Cardiac muscle cell (in vitro differentiated cells and primary cell): ENCODE measurements at places on chromosomes 1 and 21.

DNA sequence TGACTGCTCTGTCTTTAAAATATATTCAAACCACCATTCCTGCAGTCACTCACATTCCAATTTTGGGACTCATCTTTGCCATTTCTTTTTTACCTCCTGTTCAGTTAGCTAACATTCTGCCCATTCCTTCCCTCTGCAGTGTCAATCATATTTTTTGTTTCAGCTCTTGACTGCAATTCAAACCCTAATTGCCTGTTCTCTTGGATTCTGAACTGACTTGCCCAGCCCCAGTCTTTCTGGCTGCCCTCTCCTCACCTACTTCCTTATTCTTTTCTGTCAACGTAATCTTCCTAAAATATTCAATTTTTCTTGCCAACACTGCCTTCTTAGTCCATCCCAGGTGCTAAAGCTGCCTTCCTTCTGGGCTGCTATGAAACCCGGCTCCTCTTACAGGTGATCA lies 6.1 kb downstream of the PRDM2 start:
- no peak for DNase-seq
- H3K4me1 ChIP-seq, result no peaks in the 10 kb centered on the region
- no peak overlapping the region for H3K4me3 ChIP-seq
- no peaks in the 10 kb centered on the region for H3K36me3 ChIP-seq
- H3K27ac ChIP-seq, result no peak overlapping the region
- no peaks in the 10 kb centered on the region for H3K27me3 ChIP-seq

DNA sequence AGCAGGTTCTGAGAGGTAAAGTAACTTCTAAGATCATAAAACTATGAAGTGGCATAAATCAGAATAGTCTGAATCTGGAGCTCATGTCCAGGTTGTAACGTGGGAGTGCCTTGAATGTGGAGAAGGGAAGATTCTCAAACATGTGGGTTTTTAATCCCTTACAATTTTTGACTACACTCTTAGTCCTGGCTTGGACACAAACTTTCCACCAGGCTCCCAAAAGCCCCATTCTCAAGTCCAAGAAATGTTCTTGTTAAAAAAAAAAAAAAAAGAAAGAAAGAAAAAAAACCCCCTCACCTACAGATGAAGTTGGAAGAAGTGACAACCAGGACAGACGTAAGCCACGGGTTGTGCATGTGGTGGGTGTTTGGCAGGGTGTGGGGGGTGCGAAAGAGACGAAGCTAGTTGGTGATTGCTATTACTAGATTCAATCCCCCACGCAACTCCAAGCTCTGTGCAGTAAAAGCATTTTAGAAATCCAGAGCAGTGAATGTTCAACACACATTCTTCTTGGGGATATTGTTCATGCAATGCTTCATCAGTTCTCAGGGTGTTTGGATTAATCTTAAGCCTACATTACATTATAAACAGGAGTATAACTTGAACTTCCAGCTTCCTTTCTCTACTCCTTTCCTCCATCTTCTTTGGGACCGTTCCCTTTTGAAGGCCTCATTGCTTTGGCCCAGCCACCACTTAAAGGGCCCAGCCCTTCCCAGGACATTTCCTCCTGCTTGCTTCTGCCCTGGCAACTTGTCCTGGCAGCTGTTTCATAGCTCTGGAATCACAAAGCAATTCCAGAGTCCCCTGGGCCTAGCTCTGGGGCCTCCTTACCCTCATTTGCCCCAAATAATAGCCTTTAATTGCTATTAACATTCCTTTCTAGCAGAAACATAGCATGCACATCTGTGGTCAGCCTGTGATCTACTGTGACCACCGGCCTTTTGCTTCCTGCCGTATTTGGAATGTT lies 41.8 kb downstream of the PHC2 start:
- H3K36me3 ChIP-seq, result no peaks in the 10 kb centered on the region
- H3K4me1 ChIP-seq, result peaks cover 4% of the 10 kb centered on the region
- no peak overlapping the region for H3K27ac ChIP-seq
- peak; percentile 56 for DNase-seq

- H3K4me3 ChIP-seq, result no peak overlapping the region
- H3K27me3 ChIP-seq, result no peaks in the 10 kb centered on the region
- H3K4me1 ChIP-seq, result no peaks in the 10 kb centered on the region
- H3K36me3 ChIP-seq, result peaks cover 55% of the 10 kb centered on the region
- DNase-seq, result no peak
- H3K27ac ChIP-seq, result no peak overlapping the region
Measured at GRCh38 chr1:180031664-180032063, 77.1 kb downstream of the CEP350 start.

DNA sequence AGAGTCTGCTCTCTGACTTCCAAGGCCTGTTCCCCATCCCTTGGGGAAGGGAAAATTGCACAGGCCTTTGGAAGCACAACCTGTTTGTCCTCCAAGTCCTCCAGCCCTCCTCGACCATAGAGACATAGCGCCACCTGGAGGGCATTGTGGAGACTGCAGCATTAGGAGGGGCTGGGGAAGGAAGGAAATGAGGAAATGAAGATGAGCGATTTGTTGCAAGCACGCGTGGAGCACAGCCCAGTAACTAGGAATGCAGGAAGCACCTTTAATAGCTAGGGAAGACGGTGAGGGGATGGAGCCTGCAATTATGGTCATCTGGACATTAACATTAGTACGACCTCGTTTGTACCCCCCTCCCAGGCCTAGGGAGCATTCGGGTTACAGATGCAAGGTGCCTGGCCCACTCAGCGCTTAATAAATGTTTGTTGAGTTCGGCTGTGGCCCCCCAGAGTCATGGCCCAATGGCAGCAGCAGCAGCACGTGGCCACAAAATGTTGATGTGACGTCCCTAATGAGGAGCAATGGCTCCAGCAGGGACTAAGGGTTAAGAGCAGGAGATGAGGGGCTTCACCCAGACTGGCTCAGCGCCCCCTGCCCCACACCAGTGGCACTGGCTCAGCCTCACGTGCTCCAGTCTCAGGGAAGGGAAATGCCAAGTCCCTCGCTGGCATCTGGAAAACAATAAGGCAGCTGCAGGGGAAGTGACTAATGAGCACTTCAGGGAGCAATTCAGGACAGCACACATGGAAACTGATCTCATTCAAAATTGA lies 8.0 kb upstream of the CAMK2N1 start:
- peak; percentile 80 for DNase-seq
- H3K36me3 ChIP-seq, result no peaks in the 10 kb centered on the region
- peaks cover 32% of the 10 kb centered on the region for H3K27me3 ChIP-seq
- no peak overlapping the region for H3K4me3 ChIP-seq
- H3K27ac ChIP-seq, result no peak overlapping the region

- peaks cover 38% of the 10 kb centered on the region for H3K27me3 ChIP-seq
- H3K4me1 ChIP-seq, result peaks cover 11% of the 10 kb centered on the region
- no peak overlapping the region for H3K27ac ChIP-seq
- DNase-seq, result no peak
- no peaks in the 10 kb centered on the region for H3K36me3 ChIP-seq
Measured at GRCh38 chr1:46522969-46523320, 28.5 kb downstream of the KNCN start.

GRCh38 chr1:7632176-7632575 lies 138.9 kb upstream of the VAMP3 start:
- no peak overlapping the region for H3K27ac ChIP-seq
- no peak for DNase-seq
- H3K4me3 ChIP-seq, result no peak overlapping the region
- peaks cover 8% of the 10 kb centered on the region for H3K4me1 ChIP-seq
- H3K36me3 ChIP-seq, result no peaks in the 10 kb centered on the region

DNA sequence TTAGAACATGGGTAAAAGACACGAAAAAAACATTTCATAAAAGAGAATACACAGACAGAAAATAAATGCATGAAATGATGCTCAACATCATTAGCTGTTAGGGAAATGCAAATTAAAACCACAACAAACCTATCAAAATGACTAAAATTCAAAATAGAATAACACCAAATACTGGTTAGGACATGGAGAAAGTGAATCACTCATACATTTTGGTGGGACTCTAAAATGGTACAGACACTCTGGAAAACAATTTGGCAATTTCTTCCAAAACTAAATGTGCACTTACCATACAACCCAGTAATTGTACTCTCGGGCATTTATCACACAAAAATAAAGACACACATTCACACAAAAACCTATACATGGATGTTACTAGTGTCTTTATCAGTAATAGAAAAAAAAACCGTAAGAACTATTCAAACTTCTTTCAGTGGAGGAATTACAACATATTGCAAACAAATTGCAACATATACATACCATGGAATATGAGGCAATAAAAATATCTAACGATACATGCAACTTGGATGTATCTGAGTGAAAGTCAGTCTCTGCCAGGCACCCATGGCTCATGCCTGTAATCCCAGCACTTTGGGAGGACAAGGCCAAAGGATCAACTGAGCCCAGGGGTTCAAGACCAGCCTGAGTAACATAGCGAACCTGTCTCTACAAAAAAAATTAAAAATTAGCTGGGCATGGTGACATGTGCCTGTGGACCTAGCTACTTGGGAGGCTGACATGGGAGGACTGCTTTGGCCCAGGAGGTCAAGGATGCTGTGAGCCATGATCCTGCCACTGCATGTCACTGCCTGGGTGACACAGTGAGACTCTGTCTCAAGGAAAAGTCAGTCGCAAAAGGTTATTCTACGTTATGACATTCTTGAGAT lies 19.6 kb downstream of the HSF2BP start:
- no peaks in the 10 kb centered on the region for H3K36me3 ChIP-seq
- no peaks in the 10 kb centered on the region for H3K27me3 ChIP-seq
- H3K4me3 ChIP-seq, result no peak overlapping the region

DNA sequence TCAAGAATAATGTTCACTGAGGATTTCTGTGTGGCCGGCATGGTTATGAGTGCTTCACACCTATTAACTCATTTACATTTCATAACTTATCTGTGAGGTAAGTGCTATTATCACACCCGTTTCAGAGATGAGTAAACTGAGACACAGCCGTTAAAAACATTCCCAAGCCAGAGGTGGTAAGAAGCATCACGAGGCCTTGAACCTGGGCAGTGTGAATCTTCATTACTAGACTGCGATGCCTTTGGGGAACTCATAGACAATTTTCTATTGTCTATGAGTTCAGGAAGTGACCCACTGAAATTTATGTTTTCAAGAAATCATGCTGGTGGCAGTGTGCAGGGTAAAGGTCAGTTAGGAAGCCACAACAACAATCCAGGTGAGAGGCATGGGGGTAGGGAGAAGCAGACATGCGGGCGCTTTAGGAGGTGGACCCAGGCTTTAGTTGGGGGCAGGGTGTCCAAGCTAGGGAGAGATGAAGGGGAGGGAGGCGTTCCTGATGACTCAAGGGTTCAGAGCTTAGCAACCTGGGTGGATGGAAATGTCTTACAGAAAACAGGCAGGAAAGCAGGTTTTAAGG lies 14.5 kb downstream of the GNG12 start:
- peaks cover 19% of the 10 kb centered on the region for H3K4me1 ChIP-seq
- no peaks in the 10 kb centered on the region for H3K27me3 ChIP-seq
- DNase-seq, result no peak
- no peak overlapping the region for H3K27ac ChIP-seq
- H3K36me3 ChIP-seq, result no peaks in the 10 kb centered on the region
